ENCODE measurements at places on chromosomes 6 and 20. TPM values are rescaled to one million over a fixed set of nuclear protein-coding genes. Genes with fewer than 3 reads are reported as not detected.
A peak's percentile ranks its signal among the peaks of the same experiment; 100 is the strongest.

DNA sequence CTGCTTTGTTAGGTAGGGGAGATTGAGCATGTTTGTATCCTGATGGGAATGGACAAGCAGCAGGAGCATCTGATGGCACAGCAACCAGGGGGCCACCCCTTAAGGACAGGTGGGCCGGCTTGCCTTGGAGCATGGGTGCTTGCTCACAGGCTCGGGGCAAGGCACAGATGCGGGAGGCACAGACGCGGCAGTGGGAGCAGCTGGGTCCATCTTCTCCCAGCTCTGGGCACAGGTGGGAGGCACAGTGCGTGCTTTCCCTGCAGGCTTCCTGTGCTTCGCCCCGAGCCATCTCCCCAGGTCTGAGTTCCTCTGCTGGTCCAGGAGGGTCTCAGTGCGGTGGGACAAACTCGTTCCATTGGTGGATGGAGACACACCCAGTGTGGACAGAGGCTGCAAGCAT is 73.6 kb upstream of the BHLHE23 start:
- no peak for DNase-seq

- DNase-seq = no peak
Measured at GRCh38 chr6:14542670-14543366, 425.2 kb downstream of the CD83 start.

DNA sequence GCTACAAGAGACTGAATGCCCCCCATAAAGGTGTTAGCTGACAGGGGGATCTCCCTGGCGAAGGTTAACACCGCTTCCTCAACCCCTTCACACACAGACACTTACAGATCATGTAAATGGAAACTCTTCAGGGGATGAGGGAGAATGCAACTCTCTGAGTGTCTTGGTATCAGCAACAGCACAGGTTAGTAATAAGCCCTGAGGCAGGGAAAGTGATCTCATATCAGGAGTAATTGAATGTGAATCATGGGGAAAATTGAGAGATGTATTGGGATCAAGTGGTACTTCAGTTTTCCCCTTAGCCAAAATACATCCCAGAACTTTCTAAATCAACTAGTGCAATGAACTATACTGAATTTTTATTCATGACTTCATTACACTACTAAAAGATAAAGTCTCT is 23.8 kb downstream of the OR2J3 start:
- DNase-seq = no peak

FOXF2 gene
- 6.6 TPM for total RNA-seq

- no peak for DNase-seq
Measured at GRCh38 chr6:152846825-152847224, 96.2 kb downstream of the VIP start.

DNA sequence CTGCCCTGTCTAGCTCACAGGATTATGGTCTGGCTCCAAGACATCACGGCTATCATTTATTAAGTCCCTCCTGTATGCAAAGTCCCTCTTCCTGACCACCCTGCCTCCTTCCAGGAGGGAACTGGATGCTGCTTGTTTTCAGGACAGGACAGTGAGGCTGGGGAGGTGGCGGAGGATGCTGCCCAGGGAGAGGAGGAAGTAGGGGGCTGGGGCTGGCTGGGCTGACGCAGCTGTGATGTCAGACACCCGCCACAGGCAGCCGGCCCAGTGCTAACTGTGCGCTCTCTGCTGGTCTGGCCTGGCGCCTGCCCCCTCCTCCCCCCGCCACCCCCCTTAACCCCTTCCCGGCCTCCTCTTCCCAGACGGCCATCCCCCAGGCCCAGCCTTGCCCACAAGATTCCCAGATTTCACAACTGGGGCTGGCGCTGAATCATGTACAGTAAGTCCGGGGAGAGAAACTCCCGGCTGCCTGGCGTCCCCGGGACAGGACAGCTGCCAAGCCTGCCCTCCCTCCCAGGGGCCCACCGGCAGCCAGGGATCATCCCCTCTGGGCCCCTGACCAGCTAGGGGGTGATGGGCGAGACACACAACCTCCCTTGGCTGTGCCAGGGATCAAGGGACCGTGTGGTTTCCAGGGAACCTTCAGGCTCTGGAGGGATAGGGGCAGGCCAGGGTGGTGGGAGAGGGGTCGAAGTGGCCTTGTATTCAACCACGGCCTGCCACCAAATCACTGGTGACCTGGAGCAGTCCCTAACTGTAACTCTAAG is 118.1 kb downstream of the CEBPB start:
- no peak for DNase-seq

TFAP2D gene
- total RNA-seq = not detected

GRCh38 chr20:8255945-8256632 is 124.0 kb downstream of the PLCB1 start:
- DNase-seq = no peak

DNA sequence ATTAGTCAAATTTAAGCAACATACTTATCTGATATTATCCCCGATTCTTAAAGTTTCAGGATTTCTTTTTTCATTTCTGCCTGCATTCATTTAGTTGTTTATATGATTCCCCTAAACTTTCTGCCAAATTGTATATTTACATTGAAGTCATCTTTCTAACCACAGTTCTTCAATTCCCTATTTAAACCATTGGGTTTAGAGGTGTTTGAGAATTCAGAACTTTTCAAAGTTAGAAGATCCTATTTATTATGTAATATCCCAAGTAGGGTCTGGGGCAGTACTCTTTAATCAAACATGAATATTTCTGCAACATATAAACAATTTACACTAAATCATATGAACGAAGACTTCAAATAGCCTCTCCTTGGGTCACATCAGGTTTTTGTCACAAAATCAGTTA is 52.9 kb downstream of the KLHL31 start:
- no peak for DNase-seq

FOXS1 gene
- total RNA-seq = 4.7 TPM

DNA sequence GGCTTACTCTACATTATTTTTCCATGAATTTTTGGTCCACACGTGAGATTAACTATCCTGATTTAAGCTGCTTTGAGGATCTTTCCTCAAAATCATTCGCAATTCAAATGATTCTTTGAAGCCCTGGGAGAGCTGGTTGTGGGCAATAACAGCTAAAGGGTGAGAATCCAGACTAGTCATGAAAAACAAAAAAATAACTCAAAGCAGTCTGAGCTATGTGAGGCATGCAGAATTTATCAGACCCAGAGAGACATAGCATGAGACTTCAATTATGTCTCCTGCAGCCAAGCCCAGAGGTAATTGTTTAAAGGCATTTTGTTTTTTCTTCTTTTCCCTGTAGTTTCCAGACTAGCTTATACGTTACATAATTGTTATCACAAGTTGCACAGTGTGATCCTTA is 517.3 kb upstream of the PTCHD4 start:
- no peak for DNase-seq

DNA sequence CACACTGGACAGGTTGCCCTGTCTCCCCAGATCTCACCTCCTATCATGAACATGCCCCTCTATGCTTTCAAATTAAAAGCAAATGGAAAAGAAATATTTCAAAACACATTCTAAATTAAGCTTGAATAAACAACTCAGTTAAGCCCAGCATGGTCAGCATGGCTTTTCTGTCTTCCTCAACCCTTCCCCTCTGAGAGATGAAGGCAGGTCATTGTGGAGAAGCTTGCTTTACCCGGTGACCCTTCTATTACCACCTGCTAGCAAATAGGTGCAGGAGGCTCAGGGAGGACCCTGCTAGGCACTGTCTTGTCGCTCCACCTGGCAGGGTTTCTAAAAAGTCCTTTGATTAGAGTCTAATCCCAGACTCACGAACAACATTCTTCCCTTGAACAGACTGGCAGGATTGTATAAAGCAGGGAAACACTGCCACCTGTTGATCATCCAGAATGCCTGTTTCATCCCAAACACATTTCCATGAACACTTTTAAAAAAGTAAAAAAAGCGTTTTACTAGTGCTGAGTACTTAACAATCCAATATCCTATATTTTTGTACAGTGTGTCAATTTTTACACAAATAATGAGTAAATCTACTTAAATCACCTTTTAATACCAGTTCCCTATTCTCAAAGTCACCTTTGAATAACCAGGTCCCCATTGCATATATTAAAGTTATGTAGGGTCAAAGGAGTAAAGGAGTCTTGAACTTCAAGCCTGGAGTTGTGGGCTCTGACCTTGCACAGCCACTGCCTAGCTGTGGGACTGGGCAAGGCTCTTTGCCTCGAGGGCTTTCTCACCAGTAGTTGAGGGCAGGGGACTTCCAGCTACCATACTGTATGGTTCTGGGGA is 75.5 kb downstream of the GPR6 start:
- peak; percentile 39 for DNase-seq

TP53INP2 gene
- 5.8 TPM for total RNA-seq

DNA sequence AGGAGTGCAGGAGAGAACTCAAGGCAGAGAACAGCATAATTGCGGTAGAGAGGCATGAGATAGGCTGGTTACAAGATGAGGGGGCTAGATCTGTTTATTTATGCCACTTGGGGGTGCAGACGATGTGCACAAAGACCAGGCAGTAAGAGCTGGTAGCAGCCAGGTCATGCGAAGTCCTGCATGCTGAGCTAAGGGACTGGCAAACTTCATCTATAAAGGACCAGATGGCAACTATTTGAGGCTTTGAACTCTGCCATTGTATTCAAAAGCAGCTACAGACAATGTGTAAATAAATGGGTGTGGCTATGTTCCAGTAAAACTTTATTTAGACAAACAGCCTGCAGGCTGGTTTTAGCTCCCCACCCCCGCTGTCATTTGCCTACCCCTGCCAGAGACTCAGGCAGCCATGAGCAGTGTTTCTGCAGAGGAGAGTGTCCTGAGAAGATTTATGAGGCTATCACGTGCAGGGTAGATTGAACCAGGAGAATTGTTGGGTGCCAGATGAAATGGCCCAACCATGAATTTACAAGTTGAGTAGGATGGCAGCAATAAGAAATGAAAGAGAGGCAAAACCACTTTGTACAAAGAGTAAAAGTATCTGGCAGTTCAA is 253.4 kb upstream of the MOCS1 start:
- no peak for DNase-seq

GRCh38 chr6:93571346-93571745 is 152.0 kb upstream of the EPHA7 start:
- no peak for DNase-seq

PDE10A gene
- 26.6 TPM for total RNA-seq

KIAA1755 gene
- 6.8 TPM for total RNA-seq

SLPI gene
- total RNA-seq = 6.8 TPM

HAO1 gene
- not detected for total RNA-seq

SLA2 gene
- 0.11 TPM for total RNA-seq

NHSL1 gene
- total RNA-seq = 19.5 TPM

- DNase-seq = no peak
Measured at GRCh38 chr6:143078468-143079324, 18.0 kb downstream of the AIG1 start.

ZBTB46 gene
- total RNA-seq = 10.6 TPM

DCDC2 gene
- total RNA-seq = 4.3 TPM

ELOVL4 gene
- total RNA-seq = 9.3 TPM

GABRR1 gene
- not detected for total RNA-seq

ATP9A gene
- 25.6 TPM for total RNA-seq

DNA sequence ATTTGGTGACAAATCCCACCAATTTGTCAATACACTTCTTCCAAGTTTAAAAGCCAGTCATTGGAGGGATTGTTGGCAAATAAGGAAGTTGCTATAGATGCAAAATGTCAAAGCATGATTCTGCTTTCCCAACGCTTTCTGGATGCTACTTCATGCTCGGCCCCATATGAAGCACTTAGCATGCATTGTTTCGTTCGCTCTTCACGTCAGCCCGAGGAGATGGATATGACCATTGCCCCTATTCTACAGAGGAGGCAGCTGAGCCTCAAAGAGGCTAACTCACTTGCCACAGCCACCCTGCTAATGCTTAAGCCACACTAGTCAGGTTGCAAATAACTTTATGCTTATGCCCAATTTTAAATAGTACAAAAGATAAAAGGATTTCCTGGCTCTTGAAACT is 2.8 kb upstream of the NXT1 start:
- DNase-seq = no peak
